CD8-positive, alpha-beta memory T cell (primary cell): ENCODE measurements at places on chromosomes 11 and 22. TPM values are rescaled to one million over a fixed set of nuclear protein-coding genes. Genes with fewer than 3 reads are reported as not detected.

C11orf21 gene
- 30.1 TPM for polyA plus RNA-seq

TUBA8 gene
- polyA plus RNA-seq = 1.6 TPM

PATE4 gene
- polyA plus RNA-seq = not detected

TRIM64C gene
- polyA plus RNA-seq = not detected

APOL6 gene
- polyA plus RNA-seq = 26.1 TPM

ARHGAP42 gene
- polyA plus RNA-seq = 0.07 TPM

PIWIL4 gene
- polyA plus RNA-seq = 0.36 TPM

PAX6 gene
- not detected for polyA plus RNA-seq

MFRP gene
- polyA plus RNA-seq = not detected

CLMP gene
- polyA plus RNA-seq = 0.31 TPM

LRP4 gene
- not detected for polyA plus RNA-seq

CD3E gene
- polyA plus RNA-seq = 1,158 TPM

KIF18A gene
- 0.53 TPM for polyA plus RNA-seq

BACE1 gene
- polyA plus RNA-seq = 2.0 TPM

PLAAT4 gene
- polyA plus RNA-seq = 612 TPM

PIK3C2A gene
- 8.1 TPM for polyA plus RNA-seq

AMOTL1 gene
- polyA plus RNA-seq = 0.12 TPM

PRAME gene
- not detected for polyA plus RNA-seq

HMGXB4 gene
- polyA plus RNA-seq = 13.7 TPM

LRRC55 gene
- polyA plus RNA-seq = not detected

OTOG gene
- not detected for polyA plus RNA-seq

FZD4 gene
- not detected for polyA plus RNA-seq

OR52I2 gene
- not detected for polyA plus RNA-seq

SCN4B gene
- polyA plus RNA-seq = not detected

CERK gene
- polyA plus RNA-seq = 108 TPM

MS4A12 gene
- polyA plus RNA-seq = not detected

LINC01488 gene
- not detected for polyA plus RNA-seq

BAIAP2L2 gene
- polyA plus RNA-seq = not detected

MS4A4E gene
- not detected for polyA plus RNA-seq

MAJIN gene
- polyA plus RNA-seq = not detected

GRM5 gene
- polyA plus RNA-seq = not detected

BARX2 gene
- not detected for polyA plus RNA-seq

FJX1 gene
- polyA plus RNA-seq = not detected

APOBEC3A gene
- not detected for polyA plus RNA-seq

OR5P2 gene
- polyA plus RNA-seq = not detected

PHETA2 gene
- polyA plus RNA-seq = 0.67 TPM

DCHS1 gene
- 1.5 TPM for polyA plus RNA-seq
